ENCODE measurements at places on chromosomes 7 and 10.

- DNase-seq, result no peak
These were observed 660.0 kb upstream of the FZD8 start for GRCh38 chr10:36302086-36302485.

DNA sequence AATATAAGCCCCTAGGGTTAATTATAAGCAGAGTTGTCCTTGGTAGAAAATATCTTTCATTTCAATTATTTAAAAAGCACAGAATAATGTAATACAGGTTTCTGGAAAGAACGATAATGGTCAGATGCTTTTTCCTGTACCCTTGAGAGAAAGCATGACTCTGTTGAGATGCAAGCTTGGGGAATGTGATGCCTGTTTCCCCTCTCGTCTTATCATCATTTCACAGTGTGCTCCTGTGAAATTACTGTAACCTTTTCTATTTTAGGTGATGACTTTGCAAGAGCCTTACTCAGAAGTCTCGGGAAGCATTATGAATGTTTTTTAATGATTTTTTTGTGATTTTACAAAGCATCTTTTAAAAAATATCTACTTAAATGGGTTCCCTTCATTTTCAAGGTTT is 243.0 kb downstream of the POLR1F start:
- no peak for DNase-seq

- no peak for DNase-seq
These were observed 327.1 kb downstream of the FRMD4A start for GRCh38 chr10:14003517-14004184.

DNA sequence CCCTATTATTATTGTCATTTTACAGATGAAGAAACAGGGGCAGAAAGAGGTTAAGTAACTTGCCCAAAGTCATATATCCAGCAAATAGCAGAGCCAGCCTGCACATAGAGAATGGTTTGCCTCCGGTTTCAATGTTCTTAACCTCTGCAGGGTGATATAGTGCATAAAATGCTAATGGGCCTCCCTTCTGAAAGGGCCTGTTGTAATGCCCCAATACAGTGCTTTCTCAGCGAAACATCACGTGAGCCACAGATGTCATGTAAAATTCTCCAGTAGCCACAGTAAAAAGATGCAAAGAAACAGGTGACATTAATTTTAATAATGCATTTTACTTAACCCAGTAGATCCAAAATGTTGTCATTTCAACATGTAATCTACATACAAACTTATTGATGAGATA is 38.1 kb downstream of the LRGUK start:
- no peak for DNase-seq

- peak; percentile 76 for DNase-seq
These were observed 525.7 kb downstream of the KCNMA1 start for GRCh38 chr10:77111611-77112550.

DNA sequence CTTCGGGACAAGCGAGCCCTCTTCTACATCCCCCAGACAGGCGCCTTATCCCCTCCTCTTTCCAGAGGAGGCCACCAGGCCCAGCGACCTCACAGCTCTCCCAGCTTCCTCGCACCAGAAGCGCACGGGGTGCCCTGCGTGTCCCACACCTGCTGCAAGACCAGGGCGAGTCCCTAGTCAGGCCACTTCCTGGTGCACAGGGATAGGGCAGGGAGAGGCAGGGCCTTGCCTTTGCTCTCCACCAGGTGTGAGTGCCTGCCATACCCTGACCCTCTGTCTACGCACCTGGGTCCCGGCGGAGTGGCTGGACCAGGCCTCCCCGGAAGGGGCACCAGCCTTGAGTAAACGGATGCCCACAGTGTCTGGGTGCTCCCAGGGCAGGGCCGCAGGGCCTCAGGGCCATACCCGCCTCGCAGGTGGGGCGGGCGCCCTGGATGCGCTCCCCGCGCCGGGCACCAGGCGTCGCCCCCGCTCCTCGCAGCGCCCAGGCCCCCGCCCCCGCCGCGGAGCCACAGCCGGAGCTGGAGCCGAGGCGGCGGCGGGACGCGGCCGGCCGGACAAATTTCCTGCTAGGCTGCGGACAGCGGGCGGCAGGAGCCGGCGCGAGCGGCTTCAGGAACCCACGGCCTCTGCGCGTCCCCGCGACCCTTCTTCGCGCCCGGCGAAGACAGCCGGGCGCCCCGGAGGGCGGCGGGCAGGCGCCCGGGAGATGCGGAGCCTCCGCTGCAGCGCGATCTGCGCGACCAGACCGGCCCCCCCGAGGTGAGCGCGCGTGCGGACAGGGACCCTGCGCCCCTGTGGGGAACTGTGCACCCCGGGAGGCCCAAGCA is at the start of gene PTPRE:
TSS of gene PTPRE (plus strand) at position 556 of the 830 bp plus-strand sequence. CDS start 133,779 bp downstream, outside the sequence.
- peak; percentile 84 for DNase-seq

GRCh38 chr7:145030754-145031153 is 194.9 kb upstream of the TPK1 start:
- DNase-seq, result no peak

DNA sequence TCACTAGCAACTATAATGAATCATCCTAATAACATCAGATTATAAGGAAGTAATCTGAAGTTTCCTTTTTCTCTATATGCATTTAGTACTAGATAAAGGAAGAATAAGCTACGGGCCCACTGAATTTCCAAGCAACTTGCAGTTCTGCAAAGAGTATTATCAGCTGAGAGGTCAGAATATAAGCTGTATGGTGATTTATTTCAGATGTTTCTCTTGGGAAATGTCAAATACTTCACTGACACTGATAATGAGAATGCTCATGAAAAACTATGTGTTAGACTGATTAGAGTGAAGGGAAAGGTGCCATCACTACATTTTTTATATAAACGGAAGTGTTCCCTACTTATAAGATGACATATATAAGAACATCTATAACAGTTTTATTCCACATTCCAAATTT is 251.2 kb upstream of the HGF start:
- DNase-seq, result no peak

- DNase-seq, result peak; percentile 73
These were observed 343.3 kb downstream of the FRMD4A start for GRCh38 chr10:13987446-13987845.

DNA sequence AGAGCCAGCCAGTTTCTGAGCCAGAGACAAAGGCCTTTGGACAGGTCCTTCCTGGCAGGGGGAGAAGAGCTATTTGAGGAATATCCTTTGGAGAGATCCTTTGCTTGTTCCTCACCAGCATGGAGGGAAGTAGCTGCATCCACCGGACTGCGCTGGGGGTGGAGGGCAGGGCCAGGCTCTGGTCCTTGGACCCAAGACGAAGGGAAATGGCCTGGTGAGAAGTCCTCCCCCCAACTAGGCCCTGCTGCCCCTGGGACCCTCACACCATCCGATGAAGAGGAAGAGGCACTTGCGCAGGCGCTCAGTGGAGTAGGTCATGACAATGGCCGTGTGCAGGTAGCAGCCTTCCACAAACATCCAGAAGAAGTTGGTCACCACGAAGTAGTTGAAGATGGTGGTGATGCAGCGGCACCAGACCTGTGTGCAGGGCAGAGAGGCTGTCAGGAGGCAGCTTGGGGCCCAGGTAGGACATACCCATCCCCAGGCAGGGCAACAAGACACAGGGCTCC is 19.8 kb downstream of the CRHR2 start:
- DNase-seq, result no peak

- DNase-seq, result no peak
These were observed 45.5 kb downstream of the CAMK2B start for GRCh38 chr7:44279731-44280505.

GRCh38 chr7:2950578-2950977 is 93.1 kb downstream of the CARD11 start:
- DNase-seq, result no peak

DNA sequence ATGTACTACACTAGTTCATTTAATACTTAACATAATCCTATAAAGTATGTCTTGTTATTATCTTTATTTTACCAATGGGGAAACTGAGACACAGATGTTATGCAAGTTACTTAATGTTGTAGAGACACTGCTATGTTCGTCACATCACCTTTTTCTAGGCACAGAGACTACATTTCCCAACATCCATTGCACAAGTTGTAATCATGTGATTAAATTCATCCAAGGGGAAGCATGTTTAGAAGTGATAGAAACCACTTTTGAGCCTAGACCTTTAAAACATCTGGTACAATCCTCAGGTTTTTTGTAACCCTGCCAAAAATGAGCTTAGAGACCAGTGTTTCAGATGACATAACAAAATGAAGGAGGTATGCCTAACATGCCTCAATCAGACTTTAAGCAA is 386.8 kb upstream of the HPS1 start:
- no peak for DNase-seq

GRCh38 chr7:133650487-133651300 is 397.8 kb downstream of the EXOC4 start:
- no peak for DNase-seq

DNA sequence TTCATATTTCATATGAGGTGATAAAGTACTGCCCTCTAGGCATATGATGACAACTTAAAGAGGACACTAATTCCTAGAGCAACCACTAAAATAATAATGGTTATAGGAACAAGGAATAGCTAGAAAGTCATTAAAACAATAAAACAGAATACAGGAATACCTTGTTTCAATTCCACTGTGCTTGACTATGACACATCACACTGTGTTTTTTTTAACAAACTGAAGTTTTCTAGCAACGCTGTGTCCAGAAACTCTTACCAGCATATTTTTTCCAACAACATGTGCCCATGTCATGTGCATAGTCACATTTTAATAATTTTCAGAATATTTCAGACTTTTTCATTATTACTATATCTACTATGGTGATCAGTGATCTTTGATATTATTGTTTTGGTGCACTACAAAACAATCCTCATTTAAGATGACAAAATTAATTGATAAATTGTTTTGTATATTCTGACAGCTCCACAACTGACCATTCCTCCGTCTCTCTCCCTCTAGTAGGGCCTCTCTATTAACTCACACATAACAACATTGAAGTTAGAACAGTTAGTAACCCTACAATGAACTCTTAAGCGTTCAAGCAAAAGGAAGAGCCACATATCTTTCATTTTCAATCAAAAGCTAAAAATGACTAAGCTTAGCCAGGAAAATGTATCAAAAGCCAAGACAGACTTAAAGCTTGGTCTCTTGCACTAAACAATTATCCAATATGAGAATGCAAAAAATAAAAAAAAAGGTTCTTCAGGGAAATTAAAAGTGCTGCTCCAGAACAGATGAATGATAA is 85.8 kb downstream of the SNX13 start:
- DNase-seq, result no peak

DNA sequence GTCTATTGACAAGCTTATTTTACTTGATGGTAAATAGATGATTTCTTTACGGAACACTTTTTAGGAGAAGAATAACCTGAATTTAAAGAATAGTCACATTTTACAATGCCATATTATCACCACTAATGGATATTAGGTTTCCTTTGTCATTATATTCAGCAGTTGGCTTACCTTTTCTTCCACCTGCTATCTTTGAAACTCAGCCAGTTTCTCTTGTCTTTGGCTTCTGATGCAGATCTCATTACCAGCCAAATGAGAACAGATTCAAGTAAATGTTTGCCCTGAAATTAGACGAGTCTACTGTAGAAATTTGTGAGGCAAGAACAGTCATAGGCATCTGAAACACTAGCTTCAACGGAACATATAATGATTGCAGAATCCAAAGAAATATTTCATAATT is 85.5 kb upstream of the OIT3 start:
- DNase-seq, result no peak

DNA sequence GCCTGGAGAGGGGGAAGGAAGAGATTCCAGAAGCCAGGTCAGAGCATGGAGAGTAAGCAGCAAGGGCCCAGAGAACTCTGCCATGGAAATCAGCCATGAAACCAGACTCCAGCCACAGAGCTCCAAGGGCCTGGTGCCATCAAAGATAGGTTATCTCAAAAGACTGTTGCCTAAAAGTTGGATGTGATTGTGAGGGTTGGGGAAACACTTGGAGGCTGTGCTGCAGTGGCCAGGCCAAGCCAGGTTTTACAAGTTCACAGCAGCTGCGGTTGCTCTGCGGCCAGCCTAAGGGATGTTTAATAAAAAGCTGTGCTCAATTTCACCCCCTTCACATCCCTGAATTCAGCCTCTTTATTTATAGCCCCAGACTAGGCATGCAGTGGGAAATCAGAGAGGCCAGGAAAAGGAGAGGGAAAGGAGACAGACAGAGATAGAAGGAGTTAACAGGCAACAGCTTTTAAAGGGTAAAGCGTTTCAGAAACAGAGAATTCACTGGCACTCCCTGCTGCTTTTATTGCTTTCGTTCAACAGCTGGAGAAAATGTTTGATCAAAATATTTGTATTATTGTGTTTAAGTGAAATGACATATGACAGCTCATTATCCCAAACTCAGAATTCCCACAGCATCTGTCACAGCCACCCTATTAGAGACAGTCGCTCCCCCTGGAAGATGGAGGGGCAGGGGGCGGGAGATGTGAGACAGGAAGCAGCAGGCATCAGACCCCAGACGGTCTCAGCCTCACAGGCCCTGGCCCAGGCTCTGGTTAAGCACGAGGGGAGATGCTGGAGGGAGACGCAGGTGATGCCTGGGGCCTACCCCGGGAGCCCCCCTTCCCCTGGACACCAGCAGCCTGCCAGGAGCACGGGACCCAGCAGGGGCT is 140.1 kb downstream of the GLI3 start:
- no peak for DNase-seq

DNA sequence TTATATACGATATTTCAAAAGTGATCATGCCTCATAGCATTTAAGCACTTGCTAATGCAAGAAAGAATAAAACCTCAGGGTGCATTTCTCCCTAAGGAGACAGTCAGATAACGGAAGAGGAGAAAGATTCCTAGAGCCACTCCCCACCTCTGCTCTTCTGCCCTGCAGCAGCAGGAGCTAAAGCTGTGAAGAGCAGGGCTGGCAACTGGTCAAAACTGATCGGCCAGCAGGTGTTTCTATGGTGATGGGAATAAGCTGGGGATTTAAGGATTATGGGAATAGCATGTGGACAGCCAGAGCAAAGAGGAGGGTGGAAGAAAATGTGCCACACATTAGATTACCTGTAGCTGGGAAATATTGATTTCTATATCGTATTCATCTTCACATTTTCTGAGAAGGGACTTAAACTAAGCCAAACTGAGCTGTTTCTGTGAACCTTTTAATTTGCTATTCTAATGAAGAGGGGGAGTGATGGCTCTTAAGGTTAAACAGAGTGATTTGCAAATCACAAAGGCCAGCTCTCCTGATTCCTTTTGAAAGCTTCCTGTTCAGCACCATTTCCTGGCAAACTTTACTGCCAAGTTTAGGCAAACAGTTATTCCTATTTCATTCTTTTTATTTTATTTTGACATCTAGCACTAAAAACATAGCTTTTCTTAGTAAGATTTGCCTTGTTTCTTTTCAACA is 268.9 kb upstream of the PFKP start:
- no peak for DNase-seq

DNA sequence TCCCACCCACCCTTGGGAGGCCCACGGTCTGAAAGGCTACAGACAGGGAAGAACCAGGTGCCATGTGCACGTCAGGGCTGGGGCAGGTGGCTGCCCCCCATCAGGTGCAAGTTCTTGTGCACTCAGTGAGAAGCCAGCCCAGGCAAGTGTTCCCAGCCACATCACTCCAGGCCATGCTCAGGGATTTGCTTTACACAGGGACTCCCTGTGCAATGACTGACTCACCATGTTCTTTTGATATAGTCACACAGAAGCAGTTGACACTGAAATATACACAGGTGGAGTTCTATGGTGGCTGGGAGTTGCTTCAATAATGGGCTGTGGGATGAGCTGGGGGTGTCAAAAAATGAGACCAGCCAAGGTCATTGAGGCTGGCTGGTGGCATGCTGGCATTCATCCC is 8.0 kb upstream of the CHST15 start:
- DNase-seq, result no peak

Data from lung microvascular endothelial cell (primary cell).